Mammary epithelial cell (primary cell): ENCODE measurements at places on chromosomes 12 and 14.
A peak's percentile ranks its signal among the peaks of the same experiment; 100 is the strongest.

- DNase-seq = no peak
These were observed 121.2 kb upstream of the SLC35F4 start for GRCh38 chr14:57987051-57987450.

DNA sequence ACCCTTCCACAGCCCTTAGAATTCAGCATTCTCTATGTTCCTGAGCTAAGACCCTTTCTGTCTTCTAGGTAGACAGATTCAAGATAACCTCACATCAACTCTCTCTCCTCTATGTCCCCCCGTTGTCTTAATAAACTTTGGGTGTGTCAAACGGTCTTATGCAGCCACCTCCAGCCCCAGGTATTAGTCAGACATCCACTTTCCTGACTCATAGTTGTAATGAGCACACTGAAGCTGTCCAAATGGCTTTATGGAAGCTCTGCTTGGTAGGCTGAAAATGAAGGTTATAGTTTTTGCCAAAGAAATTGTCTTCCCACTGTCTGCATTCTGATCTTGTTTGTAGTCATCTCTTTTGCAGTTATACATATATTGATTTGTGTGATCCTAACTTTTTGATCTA, 482.0 kb downstream of the RMST start:
- peak; percentile 73 for DNase-seq

DNA sequence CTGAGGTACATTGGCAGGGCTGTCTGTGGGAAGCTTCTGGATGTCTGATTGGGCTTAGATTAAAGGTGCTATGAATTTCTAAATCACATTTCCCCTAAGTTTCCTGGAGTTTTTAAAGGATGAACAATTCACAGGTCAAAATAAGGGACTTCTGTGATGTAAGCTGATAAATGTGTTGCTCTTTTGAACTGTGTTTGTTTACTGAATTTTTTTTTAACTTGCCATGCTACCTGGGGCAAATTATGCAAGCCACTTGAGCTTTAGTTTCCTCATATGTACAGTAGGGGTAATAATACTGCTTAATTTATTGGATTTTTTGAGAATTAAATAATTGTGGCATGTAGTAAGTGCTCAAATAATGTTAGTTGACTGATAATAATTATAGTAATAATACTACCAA, 52.8 kb upstream of the CCDC91 start:
- no peak for DNase-seq

GRCh38 chr14:32430326-32430725, 101.2 kb downstream of the AKAP6 start:
- peak; percentile 46 for DNase-seq

GRCh38 chr14:50964683-50965390, 20.6 kb upstream of the PYGL start:
- DNase-seq = peak; percentile 96

DNA sequence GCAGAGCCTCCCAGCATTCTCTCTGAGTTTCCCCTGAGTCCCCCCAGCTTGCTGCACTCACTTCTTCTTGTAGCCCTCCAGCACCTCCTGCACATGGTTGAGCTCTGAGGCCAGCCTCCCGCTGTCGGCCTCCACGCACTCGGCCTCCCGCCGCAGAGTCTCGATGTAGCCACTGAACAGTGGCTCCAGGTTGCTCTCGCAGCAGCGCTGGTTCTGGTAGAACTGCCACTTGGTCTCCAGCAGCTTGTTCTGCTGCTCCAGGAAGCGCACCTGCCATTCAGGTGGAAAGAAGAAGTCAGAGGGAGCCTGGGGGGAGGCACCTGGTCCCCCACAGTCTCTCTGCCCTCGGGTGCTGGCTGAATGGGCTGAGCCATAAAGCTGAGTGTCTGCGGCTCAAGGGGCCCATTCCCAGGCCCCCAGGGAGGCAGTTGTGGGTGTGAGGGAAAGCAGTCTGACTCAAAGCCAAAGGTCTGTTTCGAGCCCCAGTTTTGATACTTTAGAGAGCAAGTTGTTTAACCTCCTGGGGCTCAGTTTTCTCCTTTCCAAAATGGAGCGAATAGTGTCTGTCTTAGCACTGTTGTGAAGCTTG, 2.3 kb downstream of the KRT85 start:
- no peak for DNase-seq

- DNase-seq = no peak
These were observed 4.0 kb downstream of the MIPOL1 start for GRCh38 chr14:37201724-37202123.

GRCh38 chr12:65139389-65139788, 18.3 kb upstream of the WIF1 start:
- DNase-seq = no peak

GRCh38 chr14:32900547-32900946, 38.1 kb upstream of the NPAS3 start:
- DNase-seq = no peak

DNA sequence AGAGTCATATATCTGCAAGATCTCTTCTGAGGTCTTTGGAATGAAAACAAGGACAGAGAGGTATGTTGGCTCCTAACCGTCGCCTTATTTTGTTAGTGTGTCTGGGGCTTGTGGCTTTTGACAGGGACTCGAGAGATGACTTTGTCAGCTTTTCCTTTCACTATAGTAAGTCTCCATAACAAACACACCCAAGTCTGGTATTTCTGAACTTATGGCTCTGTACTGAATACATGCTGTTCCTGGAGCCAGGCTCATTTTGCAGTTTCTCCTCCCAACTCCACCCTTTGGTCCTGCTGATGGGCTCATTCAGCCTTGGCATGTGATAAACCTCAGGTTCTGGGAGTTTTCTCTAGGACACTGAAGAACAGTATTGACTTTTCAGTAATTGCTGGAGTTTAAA, 27.7 kb upstream of the TMED10 start:
- DNase-seq = peak; percentile 39

DNA sequence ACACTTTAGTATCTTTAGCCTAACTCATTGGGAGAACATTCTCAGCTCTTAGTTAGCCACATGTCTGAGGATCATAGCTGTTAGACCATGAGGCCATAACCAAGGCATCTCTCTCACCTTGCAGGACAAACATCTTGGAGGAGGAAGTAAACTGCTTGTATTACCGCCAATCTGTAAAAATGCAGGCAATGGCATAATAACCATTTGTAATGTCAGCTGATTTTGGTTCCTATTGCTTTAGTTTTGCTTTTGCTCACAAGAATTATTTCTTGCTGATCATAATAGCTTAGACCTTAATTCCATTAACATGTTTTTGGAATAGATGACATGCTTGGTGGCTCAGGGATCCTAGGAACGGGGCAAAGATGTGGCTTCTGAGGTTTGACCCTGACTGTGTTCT, 16.4 kb upstream of the GSG1 start:
- DNase-seq = no peak

- DNase-seq = no peak
These were observed 104.0 kb downstream of the STAB2 start for GRCh38 chr12:103691063-103691462.

DNA sequence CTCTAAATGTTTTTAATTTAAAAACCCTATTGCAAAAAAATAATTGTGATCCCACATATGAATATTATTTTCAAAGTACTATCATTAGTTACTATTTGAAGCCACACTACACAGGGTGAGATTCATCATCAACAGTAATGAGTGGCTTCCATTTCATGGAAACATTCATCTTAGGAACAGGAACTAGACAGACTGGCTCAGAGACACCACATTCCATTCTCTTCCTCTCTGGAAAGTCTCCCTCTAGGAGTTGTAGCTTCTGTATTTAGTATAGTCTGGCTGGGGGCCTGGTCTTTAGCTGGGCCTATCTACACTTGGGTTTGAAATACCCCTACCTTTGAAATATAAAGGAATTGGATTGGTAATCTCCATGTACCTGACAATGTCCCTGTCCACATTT, 6.2 kb upstream of the VDR start:
- no peak for DNase-seq

- DNase-seq = no peak
These were observed 361.9 kb upstream of the TMTC1 start for GRCh38 chr12:30145684-30146032.

- DNase-seq = peak; percentile 40
These were observed 10.9 kb upstream of the IL26 start for GRCh38 chr12:68236421-68237059.

DNA sequence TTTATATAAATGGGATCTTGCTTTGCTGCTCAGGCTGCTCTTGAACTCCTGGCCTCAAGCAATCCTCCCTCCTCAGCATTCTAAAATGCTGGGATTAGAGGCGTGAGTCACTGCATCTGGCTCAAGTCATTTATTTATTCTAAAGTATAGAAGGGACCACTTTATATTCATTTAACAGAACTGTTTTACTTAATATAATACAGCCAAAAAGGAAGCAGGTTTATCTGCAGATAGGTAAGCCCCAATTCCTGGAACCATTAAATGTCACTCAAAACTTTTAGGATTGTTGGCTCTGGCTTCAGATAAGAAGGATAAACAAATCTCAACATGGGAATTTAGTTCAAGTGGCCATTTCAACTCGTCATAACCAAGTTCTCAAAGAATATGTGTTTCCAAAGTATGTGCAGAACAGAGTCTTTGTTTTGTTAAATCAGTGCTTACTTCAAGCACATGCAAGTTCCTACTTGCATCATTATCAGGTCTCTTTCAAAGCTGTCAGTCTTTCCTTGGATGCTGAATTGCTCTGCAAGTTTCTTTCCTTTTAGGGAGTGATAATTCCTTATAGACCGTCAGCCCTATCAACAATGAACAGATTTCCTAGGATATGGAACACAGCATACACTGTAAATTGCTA, 60.4 kb downstream of the KITLG start:
- DNase-seq = peak; percentile 70

- DNase-seq = no peak
These were observed 10.5 kb downstream of the AKT1 start for GRCh38 chr14:104784846-104785707.

- no peak for DNase-seq
These were observed 10.6 kb upstream of the PRPF39 start for GRCh38 chr14:45073231-45073879.

DNA sequence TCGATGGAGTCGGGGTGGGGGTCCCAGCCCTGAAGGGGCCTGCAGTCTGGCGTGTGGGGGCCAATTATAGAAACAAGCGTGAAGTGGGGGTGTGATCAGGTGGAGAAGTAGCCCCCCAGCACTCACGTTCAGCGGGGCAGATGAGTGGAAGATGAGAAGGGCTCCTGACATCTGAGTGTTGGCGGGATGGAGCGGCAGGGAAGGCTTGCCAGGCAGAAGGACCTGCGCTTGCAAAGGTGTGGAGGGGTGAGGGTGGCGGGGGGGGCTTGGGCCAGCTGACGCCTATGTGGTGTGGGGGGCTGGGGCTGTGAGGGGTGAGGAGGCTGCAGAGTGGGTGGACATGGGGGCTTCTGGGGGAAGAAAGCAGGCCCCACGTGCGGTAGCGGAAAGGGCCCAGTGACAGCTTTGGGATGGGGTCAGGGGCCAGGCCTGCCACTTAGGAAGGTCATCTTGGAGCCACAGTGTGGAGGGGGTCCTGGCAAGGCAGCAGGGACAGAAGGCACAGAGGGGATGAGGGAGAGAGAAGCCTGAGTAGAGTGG, 22.2 kb upstream of the BEGAIN start:
- DNase-seq = no peak

- no peak for DNase-seq
These were observed 4.2 kb downstream of the DAZAP2 start for GRCh38 chr12:51242876-51243275.

- DNase-seq = no peak
These were observed 12.3 kb upstream of the KRT74 start for GRCh38 chr12:52585946-52586345.

- DNase-seq = no peak
These were observed 18.4 kb downstream of the PIGH start for GRCh38 chr14:67581643-67582042.

DNA sequence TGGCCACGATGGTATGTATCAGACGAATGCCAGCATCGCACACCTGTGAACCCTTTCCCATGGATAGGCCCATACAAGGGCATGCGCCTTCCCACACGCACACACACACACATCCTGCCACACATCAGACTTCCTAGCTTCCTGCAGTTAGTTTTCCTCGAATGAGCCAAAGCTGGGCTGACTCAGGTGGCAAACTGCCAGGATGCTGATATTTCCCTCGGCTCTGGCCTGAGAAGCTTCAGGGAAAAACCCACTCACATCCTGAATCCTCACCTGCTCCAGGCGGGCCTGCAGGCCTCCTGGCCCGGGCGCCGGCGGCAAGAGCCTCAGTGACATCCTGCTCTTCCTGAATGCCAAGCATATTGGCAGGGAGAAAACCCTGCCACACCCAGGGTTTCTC, 22.4 kb downstream of the CALM1 start:
- DNase-seq = peak; percentile 98

- DNase-seq = peak; percentile 23
These were observed 91.8 kb downstream of the EML1 start for GRCh38 chr14:99884834-99885648.

GRCh38 chr14:47438650-47439140, 236.7 kb downstream of the MDGA2 start:
- DNase-seq = no peak

DNA sequence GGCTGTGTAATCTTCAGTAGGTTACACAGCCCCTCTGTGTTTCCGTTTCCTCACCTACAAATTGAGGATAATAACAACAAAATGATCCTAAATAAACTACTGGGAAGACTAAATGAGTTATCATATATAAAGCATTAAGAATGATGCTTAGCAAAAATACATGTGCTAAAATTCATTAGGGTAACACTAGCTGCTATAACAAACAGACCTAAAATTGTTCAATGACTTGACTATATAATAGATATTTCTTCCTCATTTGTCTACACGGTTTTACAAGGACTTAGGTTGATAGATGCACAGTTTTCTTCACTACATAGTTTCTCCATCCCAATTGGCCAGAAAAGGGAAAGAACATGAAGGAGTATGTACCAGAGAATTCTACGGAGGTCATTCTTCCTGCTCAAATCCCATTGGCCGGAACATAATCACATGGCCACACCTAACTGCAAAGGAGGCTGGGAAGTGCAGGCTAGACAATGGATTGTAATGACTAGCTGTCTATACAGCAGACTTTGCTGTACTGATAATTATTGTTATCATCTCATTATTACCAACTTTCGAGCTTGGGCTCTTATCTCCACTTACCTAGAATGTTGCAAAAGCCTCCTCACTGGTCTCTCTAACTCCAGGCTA, 223.5 kb upstream of the NUDT4 start:
- no peak for DNase-seq

GRCh38 chr12:121543786-121544185, 37.0 kb downstream of the KDM2B start:
- no peak for DNase-seq

DNA sequence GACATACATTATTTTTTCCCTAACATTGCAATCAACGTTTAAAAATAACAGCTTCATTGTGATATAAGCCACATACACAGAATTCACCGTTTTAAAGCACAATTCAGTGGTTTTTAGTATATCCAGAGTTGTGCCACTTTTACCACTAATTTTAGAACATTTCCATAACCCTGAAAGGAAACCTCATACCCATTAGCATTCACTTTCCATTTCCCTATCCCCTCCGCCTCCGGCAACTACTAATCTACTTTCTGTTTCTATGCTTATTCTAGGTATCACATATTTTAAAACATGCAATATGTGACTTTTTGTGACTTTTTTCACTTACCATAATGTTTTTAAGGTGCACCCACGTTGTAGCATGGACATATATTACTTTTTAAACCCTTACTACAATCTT, 55.6 kb upstream of the ISM2 start:
- DNase-seq = no peak
